Activated naive CD8-positive, alpha-beta T cell treated with anti-CD3 and anti-CD28 coated beads for 36 hours (primary cell): ENCODE measurements at places on chromosomes 16 and 17.

DNA sequence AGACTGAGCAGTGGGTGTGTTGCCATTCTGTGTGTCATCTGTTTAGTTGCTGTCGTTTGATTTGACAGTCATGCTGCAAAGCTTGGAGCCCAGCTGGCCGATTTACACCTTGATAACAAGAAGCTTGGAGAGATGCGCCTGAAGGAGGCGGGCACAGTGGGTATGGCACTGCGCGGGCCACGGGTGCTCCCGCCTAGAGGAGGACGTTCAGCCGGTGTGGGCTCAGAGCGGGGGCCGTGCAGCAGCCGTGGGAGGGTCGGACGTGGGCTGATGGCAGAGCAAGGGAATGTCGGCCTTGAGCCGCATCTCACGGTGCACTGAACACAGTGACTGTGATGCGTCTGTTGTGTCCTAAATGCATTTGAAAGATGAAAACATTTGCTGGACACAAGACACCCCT lies 3.7 kb downstream of the FN3KRP start:
- H3K27ac ChIP-seq = no peak overlapping the region
- H3K4me1 ChIP-seq = peaks cover 11% of the 10 kb centered on the region
- H3K27me3 ChIP-seq = no peaks in the 10 kb centered on the region
- H3K4me3 ChIP-seq = no peak overlapping the region
- peaks cover 17% of the 10 kb centered on the region for H3K36me3 ChIP-seq

DNA sequence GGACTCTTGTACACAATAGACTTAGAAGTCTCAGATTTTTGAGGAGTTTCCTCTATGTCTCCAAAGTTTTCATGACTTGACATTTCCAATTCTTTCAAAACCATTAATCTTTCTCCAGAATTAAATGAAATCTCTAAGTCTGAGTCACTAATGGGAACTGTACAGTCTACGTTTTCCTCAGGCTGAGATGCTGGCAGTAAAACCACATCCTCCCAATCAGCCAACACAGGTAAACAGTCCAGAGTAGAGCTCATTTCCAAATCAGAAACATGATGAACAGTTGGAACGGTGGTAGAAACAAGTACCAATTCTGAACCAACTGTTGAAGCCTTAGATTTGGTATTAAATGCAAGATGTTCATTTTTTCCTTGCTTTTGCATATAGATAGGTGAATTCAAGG lies 7.9 kb downstream of the ERI2 start:
- H3K27me3 ChIP-seq = no peaks in the 10 kb centered on the region
- no peak overlapping the region for H3K4me3 ChIP-seq
- DNase-seq = no peak
- H3K27ac ChIP-seq = no peak overlapping the region

DNA sequence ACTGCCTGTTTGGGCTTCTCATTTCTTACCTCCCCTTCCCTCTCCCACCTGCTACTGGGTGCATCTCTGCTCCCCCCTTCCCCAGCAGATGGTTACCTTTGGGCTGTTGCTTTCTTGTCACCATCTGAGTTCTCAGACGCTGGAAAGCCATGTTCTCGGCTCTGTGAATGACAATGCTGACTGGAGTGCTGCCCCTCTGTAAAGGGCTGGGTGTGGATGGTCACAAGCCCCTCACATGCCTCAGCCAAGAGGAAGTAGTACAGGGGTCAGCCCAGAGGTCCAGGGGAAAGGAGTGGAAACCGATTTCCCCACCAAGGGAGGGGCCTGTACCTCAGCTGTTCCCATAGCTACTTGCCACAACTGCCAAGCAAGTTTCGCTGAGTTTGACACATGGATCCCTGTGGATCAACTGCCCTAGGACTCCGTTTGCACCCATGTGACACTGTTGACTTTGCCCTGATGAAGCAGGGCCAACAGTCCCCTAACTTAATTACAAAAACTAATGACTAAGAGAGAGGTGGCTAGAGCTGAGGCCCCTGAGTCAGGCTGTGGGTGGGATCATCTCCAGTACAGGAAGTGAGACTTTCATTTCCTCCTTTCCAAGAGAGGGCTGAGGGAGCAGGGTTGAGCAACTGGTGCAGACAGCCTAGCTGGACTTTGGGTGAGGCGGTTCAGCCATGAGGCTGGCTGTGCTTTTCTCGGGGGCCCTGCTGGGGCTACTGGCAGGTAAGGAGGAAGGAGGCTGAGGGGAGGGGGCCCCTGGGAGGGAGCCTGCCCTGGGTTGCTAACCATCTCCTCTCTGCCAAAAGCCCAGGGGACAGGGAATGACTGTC lies at the start of gene CD68:
Gene CD68, plus strand, starts transcription at position 638 of the 833 bp plus-strand sequence. Its CDS starts 40 bp downstream, at position 678.
- H3K27ac ChIP-seq = peak within 1 kb of the TSS; percentile 100
- peak; percentile 80 for DNase-seq
- peaks cover 85% of the 10 kb centered on the region for H3K36me3 ChIP-seq
- no peaks in the 10 kb centered on the region for H3K27me3 ChIP-seq

DNA sequence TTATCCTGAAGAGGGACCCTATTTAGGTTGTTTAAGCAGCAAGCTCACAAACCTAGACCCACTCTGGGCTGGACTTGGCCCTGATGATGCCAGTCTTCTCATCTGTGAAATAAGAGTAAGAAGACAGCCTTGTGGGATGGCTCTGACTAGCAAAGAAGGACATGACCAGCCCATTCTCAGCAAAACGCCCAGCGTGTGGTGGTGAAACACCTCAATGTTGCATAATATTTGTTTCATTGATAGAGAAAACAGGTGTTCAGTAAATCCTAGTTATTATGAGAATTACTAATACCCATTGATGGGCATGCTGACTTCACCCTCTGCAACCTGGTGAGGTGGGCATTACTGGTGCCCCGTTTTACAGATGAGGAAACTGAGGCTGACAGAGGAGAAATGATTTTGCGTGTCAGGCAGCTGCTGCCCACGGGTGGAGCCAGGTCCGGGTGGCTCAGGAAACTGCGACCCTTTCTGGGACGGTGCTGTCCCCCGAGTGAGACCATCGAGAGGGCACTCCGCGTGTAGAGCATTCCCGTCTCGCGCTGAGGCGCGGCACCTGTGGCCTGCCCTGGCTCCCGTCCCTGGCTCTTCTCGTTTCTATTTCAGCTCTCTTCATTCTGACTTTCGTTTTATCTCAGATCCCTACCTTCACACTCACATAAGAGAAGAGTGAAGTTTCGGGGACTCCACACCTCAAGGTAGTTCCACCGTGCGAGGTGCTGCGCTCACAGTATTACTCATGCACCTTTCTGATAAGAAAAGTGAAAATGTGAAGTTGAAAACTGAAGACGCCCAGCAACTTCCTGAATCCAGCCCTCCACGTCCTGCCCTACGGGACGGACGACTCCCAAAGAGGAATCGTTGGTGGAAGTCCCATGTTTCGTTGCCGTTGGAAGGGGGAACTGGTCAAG lies 48.5 kb downstream of the IRF8 start:
- no peaks in the 10 kb centered on the region for H3K27me3 ChIP-seq
- peaks cover 12% of the 10 kb centered on the region for H3K36me3 ChIP-seq
- peak; percentile 69 for DNase-seq
- peak overlapping the region; percentile 32 for H3K4me3 ChIP-seq
- peaks cover 74% of the 10 kb centered on the region for H3K4me1 ChIP-seq
- peak overlapping the region; percentile 77 for H3K27ac ChIP-seq

DNA sequence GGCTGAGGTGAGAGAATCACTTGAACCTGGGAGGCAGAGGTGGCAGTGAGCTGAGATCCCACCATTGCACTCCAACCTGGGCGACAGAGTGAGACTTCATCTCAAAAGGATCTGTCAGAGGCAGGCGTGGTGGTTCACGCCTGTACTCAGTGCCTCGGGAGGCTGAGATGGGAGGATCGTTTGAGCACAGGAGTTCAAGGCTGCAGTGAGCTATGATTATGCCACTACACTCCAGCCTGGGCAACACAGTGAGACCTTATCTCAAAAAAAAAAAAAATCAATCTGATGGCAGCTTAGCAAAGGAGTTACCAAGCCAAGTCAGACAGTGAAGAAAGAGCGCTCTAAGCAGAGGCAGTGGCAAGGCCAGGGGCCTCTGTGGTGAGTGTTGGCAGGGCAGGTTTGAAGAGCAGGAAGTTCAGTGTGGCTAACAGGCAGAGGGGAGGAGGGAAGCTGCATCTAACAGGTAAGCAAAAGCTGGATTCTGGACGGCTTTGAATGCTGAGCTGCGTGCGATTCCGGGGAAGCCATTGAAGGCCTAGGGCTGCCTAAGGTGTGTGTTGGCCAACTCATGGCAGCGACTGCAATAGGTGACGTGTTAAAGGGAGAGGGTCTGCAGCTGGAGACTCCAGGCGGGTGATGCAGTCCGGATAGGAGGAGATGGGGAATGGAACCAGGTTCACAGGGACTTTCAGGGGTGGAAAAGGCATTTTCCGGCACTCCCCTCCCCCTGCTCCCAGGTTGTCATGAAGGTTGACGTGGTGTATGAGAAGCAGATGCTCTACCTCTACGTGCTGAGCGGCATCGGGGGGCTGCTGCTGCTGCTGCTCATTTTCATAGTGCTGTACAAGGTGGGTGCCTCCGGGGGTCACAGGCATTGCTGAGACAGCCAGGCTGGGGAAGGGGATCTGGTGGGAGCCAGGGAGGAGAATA lies 7.0 kb downstream of the ZNF768 start:
- no peak for DNase-seq
- peaks cover 54% of the 10 kb centered on the region for H3K36me3 ChIP-seq
- peak overlapping the region; percentile 76 for H3K27ac ChIP-seq
- peaks cover 9% of the 10 kb centered on the region for H3K4me1 ChIP-seq
